ENCODE measurements at places on chromosomes 3 and 15.

DNA sequence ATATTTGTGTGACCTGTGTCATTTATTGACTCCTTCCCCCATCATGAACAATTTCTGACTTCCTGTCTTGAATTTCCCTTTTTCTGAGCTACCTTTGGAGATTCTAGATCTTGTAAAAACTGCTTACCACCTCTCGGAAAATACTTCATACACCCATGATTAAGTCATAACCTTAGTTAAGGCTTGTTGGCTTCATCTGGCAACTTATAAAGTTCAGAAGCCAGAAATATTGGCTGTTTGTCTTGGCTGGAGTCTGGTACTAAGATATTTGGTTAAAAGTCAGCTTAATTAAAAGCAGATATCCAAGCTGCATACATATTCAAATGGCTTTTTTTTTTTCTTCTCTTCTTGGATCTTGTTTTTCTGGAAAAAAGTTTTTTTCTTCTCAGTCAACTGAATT lies 37.3 kb upstream of the B3GALNT1 start:
- no peak for DNase-seq

- DNase-seq = no peak
These were observed 23.1 kb downstream of the C3orf52 start for GRCh38 chr3:112109322-112109721.

DNA sequence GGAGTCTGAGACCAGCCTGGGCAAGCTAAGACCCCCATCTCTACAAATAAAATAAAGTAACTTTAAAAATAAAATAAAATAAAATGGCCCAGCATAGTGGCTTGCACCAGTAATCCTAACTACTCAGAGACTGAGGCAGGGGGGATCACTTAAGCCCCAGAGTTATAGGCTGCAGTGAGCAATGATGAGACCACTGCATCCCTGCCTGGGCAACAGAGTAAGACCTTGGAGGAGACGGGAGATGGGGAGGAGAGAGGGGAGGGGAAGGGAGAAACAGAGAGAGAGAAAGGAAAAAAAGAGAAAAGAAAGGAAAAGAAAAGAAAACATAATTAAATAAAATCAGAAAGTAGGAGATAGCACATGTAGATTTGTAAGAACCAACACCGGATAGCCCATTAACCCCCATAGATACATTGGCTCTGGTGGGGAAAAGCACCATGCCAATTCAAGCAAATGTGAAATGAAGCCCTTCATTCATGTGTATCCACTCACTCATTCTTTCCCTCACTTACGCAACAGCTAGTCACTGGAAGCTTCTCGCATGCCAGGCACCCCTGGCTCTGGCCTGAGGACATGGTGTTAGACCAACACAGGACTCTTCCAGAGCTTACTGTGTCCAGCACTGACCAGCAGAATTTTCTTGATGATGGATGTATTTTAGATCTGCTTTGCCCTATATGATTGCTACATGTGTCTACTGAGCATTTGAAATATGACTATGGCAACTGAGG lies 183.2 kb downstream of the MAGI1 start:
- DNase-seq = no peak

- no peak for DNase-seq
These were observed 67.7 kb downstream of the CYP19A1 start for GRCh38 chr15:51270706-51271105.

DNA sequence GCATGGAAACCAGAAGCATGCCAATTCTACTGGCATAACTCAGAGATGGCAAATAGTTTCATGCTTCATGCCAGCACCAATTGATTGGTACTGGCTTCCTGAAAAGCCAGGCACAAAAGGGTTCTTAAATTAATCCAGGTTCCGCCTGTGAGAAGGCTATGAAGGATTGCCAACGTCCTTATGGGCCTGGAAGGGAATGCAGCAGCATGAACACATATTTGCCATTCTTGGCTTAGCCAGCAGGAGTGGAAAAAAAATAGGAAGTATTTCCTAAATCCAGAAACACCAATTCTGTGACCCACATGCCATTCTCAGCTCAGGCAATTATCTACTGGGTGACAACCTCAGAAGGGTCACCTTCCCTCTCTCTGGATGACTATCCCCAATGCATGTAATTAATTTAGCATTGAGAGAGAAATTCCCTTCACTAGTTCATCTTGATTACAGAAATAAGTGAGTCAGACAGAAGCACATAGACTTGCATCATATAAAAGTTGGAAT lies 36.0 kb downstream of the ADAMTS9 start:
- no peak for DNase-seq

- no peak for DNase-seq
These were observed 9.3 kb downstream of the VEPH1 start for GRCh38 chr3:157493627-157494550.

GRCh38 chr3:198113206-198114053 lies 153.4 kb downstream of the LMLN start:
- no peak for DNase-seq

DNA sequence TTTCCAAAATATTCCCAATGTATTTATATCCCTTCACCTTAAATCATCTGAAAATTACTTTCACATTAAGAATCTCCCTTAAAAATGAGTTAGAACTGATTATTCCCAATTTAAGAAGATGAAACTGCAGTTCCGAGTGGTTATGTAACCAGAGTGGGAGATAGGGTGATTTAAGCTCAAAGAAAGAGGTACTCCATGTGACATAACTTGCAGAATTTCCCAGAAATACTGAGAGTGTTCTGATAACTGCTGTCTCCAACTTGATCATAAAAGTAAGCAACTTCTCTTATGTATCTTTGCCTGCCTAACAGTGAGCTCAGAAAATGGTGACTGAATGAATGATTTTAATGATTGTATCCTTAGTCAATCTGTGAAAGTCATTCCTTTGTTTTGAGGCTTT lies 32.3 kb downstream of the ARRDC4 start:
- no peak for DNase-seq

DNA sequence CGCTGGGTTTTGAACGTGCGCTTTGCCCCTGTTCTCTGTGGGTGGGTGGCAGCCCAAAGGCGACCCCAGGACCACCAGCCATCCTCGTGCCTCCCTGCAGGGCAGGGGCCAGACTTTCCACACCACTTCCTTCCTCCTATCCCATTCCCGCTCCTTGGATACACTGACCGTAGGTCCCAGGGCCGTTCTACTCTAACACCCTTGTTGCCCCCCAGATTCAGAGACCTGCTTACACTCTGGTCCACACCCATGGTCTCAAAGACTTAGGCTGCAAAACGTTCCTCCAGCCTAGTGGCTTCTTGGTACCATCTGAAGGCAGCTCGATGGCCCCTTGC lies 318 bp upstream of the DCLK3 start:
- DNase-seq = no peak

GRCh38 chr3:170428095-170428494 lies 9.4 kb downstream of the CLDN11 start:
- DNase-seq = no peak

DNA sequence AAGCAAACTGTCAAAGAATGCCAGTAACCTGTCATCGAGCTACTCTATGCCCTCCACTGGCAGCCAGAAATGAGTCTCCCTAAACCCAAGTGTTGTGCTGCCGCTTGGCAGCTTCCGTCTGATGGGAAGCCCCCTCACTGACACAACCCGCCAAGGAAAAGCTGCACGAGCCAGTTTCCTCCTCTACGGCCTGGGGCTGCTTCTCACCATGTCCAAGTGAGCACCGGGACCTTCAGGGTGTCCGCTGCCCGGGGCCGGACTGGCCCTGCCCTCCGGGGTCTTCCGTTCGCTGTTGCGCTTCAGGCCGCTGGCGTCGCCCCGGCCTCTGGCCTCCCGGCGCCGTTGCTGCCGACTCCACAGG lies 490 bp downstream of the TOMM70 start:
- DNase-seq = peak; percentile 43

All from DND-41 (cell line).